ENCODE measurements at places on chromosomes 1 and 21.

GRCh38 chr1:153957744-153958110 lies 685 bp downstream of the CRTC2 start:
- no peak for DNase-seq

DNA sequence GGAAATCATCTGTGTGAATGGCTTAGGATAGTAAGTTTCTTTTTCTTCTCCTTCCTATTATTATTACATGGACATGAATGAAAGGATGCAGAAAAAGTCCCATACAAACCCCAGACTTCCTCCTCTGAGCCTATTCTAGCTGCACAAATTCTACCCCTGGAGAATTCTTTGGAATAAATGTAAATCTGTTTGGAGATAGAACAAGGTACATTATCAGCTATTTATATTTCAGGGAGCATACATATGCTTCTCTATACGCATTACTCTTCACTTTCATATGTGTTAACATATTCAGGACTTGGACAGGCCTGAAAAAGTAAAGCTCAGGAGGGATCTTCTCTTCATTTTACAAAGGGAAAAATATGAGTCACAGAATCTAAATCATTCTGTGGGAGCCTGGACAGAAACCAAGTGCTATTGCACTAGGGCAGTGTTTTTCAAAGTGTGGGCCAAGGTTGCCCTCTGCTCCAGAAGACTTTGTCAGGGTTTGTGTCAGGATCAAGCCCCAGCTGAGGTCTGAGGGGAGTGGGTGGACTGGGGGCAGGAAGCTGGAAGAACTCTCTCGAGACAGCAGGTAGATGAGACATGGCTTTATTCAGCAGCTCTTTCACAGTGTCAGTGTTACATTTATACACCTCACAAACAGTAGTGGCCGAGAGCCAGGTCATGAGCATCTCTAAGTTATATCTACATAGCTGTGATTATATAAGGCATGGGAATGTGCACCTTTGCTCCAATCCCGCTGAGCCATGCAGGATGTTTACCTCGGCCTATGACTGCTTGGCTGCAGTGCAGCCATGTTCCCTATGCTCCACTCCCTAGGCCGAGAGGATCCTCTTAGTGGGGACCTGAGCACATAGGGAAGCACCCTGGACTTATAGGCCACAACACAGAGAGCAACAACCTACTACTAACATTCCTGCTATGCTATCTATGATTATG lies 114.3 kb downstream of the GDAP2 start:
- no peak for DNase-seq

DNA sequence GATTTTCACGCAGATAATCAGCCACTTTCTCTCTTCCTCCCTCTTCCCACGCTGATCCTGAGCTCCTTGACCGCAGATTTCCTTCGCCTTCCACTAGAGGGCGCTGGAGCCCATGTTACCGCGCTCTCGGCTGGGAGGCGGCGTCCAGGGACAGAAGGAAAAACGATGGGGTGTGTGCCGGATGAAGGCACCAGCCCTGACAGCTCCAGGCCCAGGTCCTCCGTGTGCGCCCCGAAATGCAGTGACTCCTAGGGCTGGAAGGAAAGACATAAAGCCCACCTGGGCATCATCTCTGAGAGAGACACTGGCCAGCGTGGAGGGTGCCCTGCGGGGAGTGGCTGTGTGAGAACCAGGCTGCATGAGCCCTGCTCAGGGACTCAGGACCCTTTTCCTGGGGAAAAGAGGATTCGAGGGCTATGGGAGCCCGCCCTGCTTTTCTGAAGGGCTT lies 44.9 kb upstream of the CYP2J2 start:
- no peak for DNase-seq

- no peak for DNase-seq
These were observed 101.7 kb downstream of the NEK7 start for GRCh38 chr1:198258491-198258890.

DNA sequence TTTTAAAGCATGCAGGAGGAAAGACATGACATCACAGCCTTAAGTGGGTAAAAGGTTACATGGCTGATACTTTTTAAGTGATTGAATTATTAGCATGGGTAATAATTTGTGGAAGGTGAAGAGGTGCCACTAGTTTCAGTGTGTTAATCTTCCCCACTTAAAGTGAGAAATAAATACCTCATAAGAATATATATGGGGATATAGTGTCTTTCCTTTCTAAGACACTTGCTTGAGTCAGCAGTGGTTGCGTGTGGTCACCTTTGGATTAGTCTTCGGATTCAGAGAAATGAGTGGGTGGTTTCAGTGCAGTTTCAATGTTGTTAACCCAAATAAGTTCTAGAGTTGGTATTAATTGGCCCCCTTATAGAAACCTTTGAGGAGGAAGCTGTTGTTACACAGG lies 94.1 kb downstream of the ADGRL2 start:
- DNase-seq = no peak

DNA sequence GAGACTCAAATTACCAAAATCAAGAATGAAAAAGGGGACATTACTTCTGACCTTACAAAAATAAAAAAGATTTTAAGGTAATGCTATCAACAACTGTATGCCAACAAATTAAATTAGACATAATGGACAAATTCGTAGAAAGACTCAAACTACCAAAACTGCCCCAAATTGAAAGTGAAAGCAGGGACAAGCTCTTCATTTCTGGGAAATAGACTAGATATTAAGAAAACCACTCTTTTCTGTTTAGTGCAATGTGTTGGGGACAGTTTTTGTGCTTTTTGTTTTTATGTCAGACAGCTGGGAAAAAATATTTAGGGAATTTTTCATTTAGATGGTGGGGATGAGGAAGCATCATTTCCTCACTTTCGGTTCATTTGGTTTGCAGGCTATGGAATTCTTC lies 4.9 kb upstream of the GBP1 start:
- no peak for DNase-seq

Data from stimulated activated CD4-positive, alpha-beta T cell treated with anti-CD3 and anti-CD28 coated beads, Interleukin-12 subunit alpha, Interleukin-12 subunit beta, amount 100 ng/mL, for 24 hours (primary cell).